Stimulated activated CD8-positive, alpha-beta memory T cell treated with anti-CD3 and anti-CD28 coated beads, Interleukin-15, amount 100 ng/mL, for 4 hours (primary cell): ENCODE measurements at places on chromosomes 2 and 18.

GRCh38 chr2:63875131-63875527 is 33.4 kb downstream of the UGP2 start:
- DNase-seq, result no peak

- no peak for DNase-seq
Measured at GRCh38 chr2:191789796-191790195, 57.1 kb downstream of the CAVIN2 start.

GRCh38 chr2:138676619-138677021 is 103.6 kb downstream of the NXPH2 start:
- no peak for DNase-seq

- DNase-seq, result no peak
Measured at GRCh38 chr2:165647409-165647808, 146.6 kb downstream of the GALNT3 start.

DNA sequence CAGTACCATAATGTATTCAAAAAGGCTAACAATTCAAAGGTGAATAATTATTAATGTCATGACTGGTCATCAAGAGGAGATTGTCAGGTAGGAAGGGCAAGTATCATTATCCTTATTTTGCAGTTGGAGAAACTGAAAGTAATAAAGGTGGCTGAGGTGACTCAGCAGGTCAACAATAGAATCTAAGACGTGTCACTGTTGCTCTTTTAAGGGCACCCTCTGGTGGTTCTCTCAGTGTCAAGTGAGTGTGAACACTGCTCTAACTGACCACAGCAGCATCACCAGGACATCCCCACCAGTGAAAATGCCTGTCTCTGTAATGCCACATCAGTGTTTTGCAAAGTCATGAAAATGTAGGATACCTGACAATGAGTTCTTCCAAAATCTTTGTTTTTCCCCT is 69.7 kb downstream of the DCC start:
- DNase-seq, result no peak

DNA sequence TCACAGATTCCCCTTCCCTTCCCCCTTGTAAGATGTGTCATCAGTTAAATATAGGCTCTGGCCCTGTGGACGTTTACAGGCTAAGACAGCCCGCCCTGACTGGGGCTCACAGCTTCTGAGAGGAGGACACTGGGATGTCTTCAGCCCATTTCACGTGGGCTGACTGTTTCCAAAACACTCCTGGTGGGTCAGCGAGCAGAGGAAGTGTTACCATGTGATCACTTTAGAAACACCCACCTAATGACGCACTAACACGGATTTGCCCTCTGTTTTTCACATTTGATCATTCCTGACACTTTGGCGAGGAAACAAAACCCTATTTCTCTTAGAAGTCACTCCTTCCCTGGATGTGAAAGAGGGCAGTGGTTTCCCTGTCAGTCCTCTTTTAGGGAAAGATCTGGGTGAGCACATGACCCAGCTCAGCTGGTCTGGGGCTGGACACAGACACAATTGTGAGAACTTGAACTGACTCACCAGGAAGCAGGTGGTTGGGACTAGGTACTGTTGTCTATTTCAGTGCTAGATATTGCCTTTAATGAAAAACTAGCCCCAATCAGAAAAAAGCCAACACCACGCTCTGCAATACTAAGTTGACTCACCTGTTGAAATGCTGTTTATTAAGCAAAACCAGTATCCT is 38.8 kb downstream of the BMP10 start:
- peak; percentile 47 for DNase-seq

GRCh38 chr18:76593843-76594242 is 98.8 kb upstream of the ZNF516 start:
- DNase-seq, result no peak

DNA sequence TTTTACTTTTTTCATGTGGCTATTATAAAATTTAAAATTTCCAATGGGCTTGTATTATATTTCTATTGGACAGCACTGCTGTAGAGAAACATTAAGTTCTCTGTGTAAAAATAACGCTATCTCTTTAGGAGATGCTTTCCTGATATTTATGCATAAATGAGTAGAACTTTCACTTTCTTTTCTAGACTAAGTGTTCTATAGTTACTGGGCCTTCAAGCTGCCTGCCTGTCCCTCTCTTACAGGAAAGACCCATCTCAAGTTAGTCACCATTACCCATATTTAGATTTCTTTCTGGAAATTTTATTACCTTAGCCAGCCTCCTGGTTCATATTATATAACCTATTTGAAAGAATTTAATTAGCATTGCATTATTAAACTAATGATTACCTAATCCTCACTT is 4.8 kb downstream of the ITGA4 start:
- no peak for DNase-seq

GRCh38 chr2:7020468-7020867 is 103.3 kb downstream of the RNF144A start:
- no peak for DNase-seq

DNA sequence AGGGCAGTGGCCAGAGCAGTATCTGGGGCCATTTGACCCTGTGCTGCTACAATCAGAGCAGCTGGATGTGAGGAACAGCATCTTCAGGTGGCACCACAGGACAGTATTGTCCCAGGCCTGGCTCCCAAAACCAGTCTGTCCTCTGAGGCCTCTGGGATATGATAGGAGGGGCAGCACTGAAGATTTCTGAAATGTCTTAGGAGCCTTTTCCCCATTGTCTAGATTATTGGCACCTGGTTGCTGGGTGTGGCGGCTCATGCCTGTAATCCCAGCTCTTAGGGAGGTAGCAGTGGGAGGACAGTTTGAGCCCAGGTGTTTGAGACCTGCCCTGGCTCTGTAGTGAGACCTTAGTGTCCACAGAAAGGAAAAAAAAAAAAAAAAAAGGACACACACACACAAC is 270.6 kb upstream of the FBXO11 start:
- DNase-seq, result no peak

GRCh38 chr2:133171393-133172004 is 396.8 kb downstream of the NCKAP5 start:
- DNase-seq, result no peak

DNA sequence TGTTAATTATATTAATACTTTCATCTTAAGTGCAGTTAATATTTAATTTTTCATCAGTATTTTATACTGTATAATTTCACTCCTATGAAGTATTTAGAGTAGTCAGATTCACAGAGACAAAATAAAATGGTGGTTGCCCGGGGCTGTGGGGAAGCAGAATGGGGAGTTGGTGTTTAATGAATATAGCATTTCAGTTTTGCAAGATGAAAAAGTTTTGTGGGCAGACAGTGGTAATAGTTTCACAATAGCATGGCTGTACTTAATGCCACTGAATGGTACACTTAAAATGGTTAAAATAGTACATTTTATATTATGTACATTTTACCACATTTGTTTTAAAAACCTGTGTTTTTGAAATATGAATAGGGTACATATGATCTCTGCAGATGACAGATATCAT is 31.2 kb downstream of the CFAP221 start:
- DNase-seq, result no peak

- DNase-seq, result no peak
Measured at GRCh38 chr18:74281980-74282754, 9.6 kb downstream of the CYB5A start.

GRCh38 chr2:239938651-239939486 is 86.3 kb downstream of the NDUFA10 start:
- DNase-seq, result no peak

DNA sequence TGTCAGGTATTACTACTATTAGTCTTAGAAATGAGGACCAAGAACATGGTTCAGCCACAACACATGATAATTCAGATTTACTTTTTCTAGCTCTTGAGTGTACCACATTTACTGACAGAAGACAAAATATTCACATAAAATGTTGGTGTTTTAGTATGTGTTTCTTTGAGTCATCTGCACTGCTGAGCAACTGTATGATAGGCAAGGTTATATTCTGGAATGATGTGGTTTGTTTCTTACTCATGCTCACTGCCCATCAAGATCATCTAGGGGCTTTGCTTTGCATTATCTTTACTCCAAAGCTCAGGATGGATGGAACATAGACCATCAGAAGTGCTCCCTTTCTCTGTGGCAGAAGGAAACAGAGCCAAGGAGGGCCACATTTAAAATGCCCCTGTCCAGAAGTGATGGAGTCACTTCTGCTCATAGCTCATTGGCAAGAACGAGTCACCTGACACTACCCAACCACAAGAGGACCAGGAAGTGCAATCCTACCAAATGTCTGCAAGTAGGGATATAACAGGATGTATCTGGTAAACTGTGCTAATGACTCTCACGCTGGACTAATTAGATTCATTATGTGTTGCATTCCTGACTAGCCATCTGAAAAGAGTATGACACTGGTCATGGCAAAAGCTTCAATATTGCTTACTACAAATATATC is 81.5 kb downstream of the DIS3L2 start:
- no peak for DNase-seq

DNA sequence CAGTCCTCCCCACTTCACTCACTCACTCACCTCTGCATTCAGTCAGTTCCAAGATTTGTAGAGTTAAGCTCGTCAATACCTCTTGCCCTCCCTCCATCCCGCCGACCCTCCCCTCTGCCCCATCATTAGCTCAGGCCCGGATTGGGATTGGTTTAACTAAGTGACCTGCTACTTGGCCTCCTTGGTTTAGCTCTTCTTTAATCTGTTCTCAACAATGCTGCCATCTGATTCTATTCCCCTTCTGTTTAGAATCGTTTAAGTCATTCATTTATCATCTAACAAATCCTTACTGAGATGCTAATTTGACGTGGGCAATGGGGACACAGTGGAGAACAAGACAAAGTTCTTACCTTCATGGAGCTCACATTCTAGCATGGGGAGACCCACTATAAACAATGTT is 204.6 kb downstream of the MTX2 start:
- no peak for DNase-seq

- DNase-seq, result no peak
Measured at GRCh38 chr2:55430211-55430975, 10.7 kb upstream of the CCDC88A start.

- DNase-seq, result no peak
Measured at GRCh38 chr2:20650393-20650876, 463 bp downstream of the HS1BP3 start.

DNA sequence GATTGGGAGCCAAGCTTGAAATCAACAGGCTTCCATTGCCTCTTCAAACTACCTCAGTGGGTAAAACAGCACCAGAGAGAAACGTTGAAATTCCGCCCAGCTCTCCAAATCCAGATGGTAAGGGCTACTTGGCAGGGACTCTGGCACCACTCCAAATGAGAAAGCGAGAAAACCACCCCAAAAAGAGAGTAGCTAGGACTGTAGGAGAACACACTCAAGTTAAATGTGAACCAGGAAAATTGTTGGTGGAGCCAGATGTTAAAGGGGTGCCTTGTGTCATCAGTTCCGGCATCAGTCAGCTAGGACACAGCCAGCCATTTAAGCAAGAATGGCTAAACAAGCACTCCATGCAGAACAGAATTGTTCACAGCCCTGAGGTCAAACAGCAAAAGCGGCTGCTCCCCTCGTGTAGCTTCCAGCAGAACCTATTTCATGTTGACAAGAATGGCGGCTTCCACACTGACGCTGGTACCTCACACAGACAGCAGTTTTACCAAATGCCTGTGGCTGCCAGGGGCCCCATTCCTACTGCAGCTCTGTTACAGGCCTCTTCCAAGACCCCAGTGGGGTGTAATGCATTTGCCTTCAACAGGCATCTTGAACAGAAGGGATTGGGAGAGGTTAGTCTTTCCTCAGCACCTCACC is 167.3 kb downstream of the ASXL3 start:
- DNase-seq, result no peak

DNA sequence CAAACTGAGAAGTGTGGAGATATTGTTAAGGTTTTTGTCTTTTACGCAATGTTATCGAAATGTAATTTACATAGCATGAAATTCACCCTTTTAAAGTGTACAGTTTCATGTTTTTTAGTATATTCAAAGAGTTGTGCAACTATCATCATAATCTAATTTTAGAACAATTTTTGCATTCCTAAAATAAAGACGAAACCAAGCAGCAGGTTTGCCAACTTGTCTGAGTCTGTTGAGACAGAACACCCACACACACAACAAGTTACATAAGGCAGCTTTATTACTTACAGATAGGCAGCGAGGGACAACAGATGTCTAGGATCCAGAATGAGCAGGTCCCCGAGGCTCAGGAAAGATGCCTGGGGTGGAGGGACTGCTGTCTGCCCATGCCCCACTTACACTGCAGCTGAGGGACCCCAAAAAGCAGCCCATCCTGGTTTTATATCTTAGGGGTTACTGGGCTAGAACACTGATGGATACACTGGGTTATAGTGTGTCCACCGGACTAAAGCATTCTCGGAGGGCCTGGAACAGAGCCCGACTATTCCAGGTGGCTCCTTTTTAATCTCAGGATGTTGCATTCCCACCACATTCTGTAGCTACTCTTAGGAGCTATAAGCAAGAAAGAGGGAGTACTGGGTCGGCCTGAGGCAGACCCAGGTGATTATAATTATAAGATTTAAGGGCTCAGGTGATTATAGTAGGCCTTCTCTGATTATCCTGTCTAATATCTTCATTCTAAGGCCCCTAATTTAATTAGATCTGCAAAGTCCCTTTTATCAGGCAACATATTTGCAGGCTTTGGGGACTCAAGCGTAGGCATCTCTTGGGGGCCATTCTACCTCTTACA is 150.2 kb upstream of the DOK6 start:
- no peak for DNase-seq

DNA sequence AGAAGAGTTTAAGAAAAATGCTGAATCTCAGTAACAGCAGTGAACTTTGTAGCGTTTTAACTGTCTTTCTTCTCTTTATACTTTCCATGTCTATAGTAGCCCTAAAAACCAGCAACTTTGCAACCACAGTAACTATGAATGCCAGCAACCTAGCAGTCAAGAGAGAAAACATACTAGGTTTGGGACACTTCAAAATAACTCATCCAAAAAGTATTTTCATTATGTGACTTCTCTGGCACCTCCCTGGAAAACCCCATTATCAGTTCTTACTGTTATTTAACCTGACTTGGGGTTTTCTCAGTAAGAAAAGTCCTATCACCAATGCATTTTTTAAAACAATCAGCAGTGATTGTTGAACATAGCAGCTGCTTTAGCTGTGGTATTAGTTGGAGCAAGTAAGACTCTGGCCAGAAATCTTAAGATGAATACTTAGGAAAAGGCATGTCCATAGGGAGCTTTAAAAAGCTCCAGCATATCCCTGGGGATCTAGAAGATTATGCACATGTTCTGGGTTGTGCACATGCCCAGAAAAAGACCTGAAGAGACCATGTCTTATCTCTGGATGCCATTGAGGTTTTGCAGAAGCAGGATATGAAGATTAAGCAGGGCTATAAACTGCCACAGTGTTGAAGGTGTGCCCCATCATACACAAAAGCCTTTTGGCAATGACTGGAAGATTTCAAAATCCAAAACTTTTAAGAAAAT is 411.3 kb downstream of the CMPK2 start:
- DNase-seq, result no peak

DNA sequence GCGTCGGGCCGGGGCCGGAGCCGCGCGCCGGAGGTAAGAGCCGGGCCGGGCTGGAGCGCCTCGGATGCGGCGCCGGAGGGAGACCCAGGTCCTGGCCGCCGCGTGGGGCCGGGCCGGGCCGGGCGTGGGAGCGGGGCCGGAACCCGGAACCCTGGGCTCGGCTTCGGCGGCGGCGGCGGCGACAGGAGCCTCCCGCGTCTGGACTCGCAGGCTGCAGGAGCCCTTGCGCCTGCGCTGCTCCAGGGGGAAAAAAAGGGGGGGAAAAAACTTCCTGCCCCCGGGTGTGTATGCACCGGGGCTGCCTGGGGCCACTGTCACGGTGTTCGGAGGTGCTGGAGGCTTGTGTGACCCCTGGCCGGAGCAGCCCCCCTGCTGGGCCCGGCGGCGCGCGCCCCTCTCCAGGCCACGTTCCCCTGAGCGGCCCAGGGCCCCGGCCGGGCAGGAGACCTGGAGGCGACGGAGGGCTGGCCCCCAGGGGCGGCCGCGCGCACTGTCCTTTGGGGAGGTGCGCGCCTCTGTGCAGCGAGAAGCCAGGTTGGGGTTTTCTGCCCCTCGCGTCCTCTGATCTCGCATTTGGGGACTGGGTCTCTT is 864 bp downstream of the KLHL29 start:
- DNase-seq, result no peak

- no peak for DNase-seq
Measured at GRCh38 chr2:1738163-1738562, 6.2 kb downstream of the PXDN start.
